ENCODE measurements at places on chromosomes 12 and 14.

DNA sequence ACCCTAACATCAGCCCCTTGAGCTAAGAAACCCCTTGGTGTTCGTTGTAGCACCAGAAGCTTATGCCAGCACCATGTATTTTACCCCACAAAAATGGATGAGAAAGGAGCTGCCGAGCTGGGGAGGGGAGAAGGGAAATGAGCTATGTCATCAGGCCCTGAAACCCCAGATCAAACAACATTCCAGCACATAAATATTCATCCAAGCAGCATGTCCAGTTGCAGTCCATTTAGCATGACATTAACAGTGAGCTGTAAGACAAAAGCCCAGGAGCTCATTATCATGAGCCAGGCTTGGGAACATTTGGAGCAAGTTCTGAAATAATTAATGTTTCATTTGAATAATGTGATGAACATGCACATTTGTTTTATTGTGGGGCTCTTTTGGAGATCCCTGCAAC, 630.1 kb upstream of the TMEM132C start:
- DNase-seq: no peak

DNA sequence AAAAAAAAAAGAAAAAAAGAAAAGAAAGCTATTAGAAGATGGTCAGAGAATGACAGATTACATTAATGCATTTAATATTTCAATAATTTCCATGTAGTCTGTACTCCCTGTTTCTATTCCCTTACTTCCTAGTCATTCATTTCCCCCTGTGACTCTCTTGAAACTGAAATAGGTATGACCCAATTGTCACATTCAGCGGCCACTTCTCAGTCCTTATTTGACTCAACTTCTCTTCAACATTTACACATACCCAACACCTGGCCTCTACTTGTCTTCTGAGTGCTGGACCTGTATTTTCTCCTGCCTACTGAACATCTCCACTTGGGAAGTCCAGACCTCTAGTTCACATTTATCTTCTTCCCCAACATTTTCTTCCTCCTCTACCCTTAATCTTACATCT, 7.2 kb downstream of the EEA1 start:
- DNase-seq: no peak

DNA sequence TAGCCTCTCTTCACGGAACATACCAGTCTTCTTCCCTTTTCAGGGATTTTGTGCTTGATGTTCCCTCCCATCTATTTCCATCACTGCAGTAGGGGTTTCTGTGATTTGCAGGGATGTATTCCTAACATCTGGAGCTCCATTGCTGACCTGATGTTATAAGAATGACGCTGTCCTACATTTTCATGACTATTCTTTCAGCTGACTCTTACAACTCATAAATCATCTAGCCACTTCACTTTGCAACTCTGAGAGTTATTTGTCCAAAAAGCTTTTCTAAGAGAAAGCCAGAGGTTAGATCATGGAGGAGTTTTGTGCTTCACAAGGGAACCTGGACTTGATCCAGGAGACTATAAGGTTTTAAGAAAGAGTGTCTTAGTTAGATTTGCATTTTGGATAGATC, 116.6 kb upstream of the FAR2 start:
- DNase-seq: no peak

- no peak for DNase-seq
These were observed 4.1 kb downstream of the TSPAN11 start for GRCh38 chr12:30930641-30931040.

GRCh38 chr14:58628406-58628805, 9.4 kb upstream of the DACT1 start:
- DNase-seq: no peak

- DNase-seq: no peak
These were observed 467.1 kb upstream of the MGAT4C start for GRCh38 chr12:86723326-86723725.

- no peak for DNase-seq
These were observed 1.5 kb downstream of the PTPRB start for GRCh38 chr12:70635755-70636154.

DNA sequence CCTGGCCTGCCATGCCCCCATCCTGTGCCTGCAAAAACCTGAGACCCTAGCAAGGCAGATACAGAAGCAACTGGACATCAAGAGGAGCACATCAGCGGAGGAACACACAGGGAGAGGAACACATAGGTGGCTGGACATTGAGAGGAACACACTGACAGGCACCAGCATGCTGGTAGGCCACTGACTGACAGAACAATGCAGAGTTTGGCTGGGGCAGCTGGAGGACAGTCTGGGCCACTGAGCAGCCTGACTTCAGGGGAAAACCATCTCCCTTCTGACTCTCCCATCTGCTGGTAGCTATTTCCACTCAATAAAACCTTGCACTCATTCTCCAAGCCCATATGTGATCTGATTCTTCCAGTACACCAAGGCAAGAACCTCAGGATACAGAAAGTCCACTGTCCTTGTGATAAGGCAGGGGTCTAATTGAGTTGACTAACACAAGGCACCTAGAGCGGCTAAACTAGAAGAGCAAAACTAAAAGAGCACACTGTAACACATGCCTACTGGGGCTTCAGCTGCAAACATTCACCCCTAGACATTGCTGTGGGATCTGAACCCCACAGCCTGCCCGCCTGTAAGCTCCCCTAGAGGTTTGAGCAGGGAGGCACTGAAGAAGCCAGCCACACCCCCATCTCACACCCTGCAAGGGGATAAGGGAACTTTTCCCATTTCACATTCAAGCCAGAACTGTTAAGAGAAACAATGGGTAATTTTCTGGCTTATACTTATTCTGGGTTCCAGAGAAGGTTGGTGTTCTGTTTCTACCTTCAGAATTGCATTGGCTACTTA, 22.1 kb downstream of the CLECL1 start:
- no peak for DNase-seq

GRCh38 chr14:104998801-104999200, 13.2 kb downstream of the CLBA1 start:
- no peak for DNase-seq

DNA sequence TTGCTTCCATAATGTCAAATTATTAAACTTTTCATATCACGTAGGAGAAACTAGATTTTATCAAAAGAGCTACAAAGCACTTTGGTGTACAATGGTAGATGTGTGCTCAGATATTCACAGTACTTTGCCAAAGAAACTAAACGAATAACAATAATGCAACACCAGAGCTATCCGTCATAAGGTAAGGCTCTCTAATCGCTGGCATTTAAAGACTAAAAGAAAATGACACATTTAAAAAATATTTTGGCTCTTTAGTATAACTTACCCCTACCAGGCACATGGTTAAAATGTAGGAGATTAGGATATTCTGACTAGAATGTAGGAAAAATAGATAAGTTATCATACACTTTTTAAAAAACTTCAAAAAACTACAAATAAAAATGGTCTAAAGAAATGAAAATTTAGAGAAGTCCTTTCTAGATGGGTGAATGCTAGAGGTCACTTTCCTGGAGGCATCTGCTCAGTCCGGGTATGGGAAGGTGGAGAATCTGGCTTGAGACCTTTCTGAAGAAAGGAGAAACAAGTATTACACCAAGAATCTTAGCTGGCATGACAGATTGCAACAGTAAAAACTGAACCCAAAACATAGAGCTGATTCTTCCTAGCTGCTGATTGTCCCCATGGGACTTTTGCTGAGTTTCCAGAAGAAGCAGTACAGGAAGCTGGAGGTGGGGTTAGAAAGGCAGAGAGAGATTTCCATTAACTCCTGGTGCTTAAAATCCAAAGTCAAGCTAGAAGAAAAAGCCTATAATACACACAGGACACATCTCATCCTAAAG, 67.9 kb downstream of the FAR2 start:
- peak; percentile 21 for DNase-seq

- no peak for DNase-seq
These were observed 302.5 kb downstream of the DPF3 start for GRCh38 chr14:72591391-72591790.

DNA sequence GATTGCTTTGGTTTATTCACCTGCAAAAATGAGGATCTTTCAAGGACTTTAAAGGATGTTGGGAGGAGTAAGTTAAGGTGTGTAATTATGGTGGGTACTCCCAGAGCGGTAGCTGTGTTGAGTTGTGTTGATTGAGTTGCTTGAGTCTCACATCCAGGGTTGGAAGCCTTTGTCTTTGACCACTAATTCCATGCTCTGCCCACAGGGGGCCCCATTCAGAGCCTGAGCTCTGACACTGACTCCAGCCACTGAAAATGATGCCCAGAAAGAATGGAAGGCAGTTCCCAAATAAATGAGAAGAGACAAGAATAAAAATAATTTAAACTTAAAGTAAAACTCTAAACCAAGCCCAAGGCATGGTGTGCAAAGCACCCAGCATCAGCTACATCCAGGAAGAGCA, 237.4 kb upstream of the PWP1 start:
- DNase-seq: no peak

DNA sequence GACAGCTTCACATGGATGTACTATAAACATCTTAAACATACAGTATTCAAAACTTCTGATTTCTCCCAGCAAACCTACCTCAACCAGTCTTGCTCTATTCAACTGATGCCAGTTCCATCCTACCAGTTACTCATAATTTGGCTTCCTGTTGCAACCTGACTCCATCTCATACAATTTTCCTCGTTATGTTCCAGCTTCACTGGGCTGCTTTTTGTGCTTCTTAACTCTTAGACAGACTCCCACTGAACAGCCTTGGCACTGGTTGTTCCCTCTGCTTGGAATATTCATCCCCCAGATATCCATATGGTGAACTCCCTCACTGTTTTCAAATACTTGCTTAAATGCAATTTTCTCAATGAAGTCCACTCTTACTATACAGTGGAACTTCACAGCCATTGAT, 249.2 kb downstream of the AEBP2 start:
- no peak for DNase-seq

DNA sequence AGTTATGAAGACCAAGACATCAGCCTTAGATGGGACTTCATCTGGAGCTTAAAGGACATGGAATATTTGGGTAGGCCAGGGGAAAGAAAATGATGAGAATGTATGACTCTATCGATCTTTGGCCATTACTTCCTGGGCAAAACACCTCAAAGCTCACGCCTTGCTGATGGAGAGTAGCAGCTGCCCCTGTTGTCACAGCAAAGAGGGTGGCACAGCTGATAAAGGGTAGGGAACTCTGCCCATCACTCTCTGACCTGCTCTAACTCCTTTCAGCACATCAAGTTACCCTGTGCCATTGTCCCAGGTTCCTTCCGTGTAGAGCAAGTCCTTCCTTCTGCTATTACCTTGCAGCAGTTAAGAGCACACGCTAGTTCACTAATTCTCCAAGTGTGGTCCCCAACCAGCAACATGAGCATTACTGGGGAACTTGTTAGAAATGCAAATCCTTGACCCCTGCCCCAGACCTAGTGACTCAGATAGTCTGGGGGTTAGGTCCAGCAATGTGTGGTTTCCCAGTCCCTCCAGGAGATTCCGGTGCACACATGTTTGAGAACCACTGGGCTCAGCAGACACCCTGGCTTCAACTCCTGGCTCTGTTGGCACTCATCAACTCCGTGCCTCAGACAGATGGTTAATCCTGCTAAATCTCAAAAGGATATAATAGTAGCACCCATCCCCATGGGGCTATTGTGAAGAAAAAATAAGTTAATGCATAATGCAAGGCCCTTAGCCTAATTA, 93.7 kb upstream of the EEA1 start:
- no peak for DNase-seq

DNA sequence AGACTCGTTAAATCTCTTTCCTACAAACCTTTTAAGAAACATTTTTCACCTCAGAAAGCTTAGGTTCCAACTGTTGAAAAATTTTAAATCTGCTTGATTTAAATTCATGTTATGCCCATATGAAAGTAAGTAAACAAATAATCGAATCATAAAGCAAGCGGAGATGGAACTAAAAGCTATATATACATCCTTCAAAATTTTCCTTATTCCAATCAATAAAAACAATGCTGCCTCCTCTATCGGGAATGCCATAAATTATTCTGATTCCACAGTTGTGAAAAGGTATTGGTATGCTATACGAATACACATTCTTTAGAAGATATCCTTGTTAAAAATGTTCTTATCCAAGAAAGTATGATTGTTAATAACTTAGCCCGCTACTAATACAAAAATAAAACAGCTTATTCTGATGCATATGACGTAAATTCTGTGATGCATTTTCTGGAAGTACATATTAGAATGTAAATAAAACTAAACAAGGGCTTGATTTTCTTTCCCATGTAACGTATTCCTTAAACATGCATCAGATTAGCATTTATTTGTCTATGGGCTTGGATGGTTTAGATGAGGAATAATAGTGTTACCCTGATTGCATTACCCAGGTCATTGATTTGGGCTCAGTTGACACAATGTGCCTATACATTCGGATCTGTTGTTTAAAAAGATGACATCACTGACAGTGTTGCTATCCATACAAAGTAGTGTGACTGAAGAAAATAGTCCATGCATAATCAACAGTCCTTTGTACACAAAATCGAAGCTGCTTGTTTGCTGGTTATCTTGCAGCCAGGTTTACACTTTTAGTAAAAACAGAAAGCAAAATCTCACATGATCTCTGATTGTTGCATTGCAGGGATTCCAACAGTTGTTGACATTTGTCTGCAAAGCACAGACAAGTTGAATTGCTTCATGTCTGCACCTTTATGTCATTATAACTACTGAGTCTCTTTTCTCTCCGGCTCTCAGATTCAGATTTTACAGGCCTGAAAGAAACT, 656 bp upstream of the DTD2 start:
- no peak for DNase-seq

- no peak for DNase-seq
These were observed 263.1 kb upstream of the CRY1 start for GRCh38 chr12:107356266-107356936.

DNA sequence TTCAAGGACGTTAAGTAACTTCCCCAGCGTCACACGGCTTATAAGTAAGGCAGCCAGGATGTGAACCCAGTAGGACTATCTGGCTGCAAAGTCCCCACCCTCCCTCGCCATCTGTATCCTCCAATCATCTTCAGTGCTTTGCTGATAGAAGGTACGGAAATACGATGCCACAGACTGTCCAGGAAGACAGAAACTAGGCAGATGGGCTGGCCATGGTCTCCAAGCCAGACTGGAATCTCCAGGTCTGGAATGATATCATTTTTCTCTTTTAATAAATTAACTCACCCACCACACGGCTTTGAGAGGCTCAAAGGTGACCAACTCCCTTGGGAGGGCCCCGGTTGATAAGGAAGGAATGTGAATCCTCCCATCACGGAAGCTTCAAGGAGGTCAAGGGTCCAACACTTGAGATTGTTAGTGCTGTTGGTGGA, 16.3 kb upstream of the BDKRB1 start:
- DNase-seq: no peak

- DNase-seq: no peak
These were observed 415.4 kb downstream of the ZFP36L1 start for GRCh38 chr14:68377459-68377858.

DNA sequence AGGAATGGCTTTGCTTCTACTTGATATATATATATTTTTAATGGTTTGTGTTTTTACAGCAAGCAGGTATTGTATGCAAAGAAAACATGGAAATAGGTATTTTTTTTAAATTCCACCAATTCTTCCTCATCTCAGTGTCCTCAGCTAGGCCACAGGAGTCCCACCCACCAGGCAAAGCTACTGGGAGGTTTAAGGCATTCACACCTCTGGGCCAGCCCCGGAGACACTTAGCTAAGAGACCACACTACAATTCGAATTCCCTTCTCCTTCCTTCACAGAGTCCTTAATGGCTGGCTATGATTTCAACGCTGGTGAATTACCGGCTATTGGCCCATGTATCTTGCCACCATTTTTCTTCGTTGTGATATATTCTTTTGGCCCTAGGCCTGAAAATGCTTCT, 71.4 kb downstream of the SLC15A4 start:
- no peak for DNase-seq
